ENCODE measurements at places on chromosomes 3 and 15.
A peak's percentile ranks its signal among the peaks of the same experiment; 100 is the strongest.

DNA sequence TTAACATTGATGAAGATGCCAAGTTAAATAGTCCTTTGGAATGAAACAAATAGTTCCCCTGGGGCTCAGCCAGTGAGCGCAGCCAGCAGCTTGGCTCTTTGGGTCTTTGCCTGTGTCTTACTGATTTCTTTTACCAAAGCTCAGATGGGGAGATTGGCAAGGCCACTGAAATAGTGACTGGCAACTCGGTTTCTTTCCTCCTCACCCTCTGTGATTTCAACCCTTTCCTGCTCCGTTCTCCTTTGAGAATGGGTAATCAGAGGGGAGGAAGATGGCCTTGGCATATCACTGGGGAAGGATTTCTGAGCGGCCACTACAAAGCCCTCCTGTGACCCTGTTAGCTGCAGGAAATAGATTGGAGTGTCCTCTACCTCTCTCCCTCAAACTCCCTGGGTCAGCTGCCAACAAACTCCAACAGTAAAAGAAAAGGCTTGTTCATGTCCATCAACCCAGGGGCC is 337.1 kb upstream of the LRRFIP2 start:
- DNase-seq = no peak

DNA sequence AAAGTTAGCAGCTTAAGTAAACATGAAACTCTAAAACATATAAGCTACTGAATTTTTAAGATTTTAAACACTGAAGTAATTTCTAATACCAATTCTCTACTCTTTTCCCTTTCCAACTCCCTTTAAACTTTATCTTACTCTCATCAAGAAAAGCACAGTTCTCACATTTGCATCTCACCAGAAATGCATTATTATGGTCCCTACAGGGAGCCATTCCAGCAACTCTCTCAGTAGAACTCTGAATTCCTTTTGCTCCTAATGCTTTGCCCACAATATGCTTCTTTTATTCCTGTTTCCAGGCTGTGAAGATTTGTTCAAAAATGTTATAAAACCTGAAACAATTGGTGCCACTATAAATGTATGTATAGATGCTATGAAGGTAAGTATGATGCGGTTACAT is 83.4 kb downstream of the TFDP2 start:
- DNase-seq = no peak

- no peak for DNase-seq
Measured at GRCh38 chr3:161199926-161200325, 21.2 kb upstream of the NMD3 start.

- no peak for DNase-seq
Measured at GRCh38 chr15:49163678-49164077, 6.4 kb upstream of the GALK2 start.

DNA sequence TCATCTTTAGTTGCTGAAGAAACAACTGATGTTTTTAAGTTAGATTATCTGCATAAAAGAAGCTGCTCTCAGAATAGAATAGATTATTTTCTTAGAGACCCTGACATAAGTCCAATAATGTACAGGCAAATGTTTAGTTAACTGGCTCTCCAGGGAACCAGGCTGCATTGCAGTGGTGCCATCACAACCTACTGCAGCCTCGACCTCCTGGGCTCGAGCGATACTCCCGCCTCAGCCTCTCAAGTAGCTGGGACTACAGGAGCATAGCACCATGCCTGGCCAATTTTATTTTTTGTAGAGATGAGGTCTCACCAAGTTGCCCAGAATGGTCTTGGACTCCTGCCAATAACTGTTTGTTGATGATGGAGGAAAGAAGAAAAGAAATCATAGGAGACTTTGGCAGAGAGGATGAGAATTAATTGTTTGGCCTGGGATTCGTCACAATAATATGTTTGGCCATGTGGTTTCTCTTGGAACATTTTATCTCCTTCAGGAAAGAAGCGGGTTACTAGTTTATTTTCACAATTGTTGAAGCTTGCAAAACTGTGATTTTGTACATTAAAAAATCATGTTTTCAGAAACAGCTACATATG is 429.2 kb downstream of the CADM2 start:
- DNase-seq = no peak

- no peak for DNase-seq
Measured at GRCh38 chr3:25155652-25156471, 272.2 kb upstream of the RARB start.

DNA sequence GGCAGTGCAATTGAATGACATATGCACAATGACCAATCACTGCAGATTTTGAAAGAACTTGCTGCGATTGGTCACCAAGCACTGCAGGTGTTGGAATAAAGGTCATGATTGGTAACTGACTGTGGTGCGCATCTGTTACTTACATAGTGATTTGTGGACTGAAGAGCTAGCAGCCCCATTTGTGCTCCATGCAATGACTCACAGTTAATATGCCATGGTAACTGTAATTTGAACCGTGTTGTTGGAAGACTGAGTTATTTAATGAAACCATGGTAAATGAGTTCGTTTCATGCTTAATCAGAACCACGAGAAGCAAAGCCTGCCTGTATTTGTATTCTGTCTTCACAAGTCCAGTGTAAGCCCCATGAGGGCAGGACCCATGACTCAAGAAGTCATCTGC is 220.5 kb downstream of the TJP1 start:
- DNase-seq = no peak

DNA sequence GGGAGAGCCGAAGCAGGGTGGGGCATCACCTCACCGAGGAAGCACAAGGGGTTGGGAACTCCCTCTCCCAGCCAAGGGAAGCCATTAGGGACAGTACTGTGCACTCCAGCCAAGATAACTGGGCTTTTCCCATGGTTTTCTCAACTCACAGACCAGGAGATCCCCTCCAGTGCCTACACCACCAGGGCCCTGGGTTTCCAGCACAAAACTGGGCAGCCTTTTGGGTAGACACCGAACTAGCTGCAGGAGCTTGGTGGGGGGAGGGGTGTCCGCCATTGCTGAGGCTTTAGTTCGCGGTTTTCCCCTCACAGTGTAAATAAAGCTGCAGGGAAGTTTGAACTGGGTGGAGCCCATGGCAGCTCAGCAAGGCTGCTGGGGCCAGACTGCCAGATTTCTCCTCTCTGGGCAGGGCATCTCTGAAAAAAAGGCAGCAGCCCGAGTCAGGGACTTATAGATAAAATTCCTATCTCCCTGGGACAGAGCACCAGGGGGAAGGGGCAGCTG is 129.6 kb upstream of the LMCD1 start:
- no peak for DNase-seq

DNA sequence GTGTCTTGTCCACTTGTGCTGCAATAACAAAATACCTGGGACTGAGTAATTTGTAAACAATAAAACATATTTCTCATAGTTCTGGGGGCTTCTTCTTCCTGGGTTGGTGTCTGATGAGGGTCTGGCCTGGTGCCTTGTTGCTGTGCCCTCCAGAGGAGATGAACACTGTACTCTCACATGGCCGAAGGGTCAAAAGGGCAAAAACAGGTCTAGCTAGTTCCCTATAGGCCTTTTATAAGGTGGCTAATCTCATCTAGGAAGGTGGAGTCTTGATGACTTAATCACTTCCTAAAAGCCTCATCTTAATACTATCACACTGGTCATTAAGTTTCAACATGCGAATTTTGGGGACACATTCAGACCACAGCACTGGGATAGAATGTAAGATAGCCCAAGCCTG is 228.4 kb downstream of the TLE3 start:
- DNase-seq = no peak

DNA sequence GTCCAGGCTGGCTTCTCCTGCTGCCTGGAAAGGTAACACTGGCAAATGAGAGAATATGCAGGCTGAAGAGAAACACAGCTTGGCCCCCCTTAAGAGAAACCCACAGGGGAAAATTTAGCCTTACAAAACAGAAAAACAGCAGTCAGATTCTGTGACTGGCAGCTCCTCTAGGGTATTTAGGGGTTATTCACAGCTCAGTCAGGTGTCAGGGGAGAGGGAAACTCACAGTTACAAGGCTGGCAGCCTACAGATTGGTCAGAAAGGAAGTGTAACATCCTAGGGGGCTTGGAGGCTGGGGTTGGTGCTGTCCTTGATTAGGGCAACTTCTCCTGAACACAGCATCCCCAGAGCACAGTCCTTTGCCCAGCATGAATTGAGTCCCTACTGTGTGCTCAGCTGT is 81.4 kb downstream of the SEMA5B start:
- no peak for DNase-seq

DNA sequence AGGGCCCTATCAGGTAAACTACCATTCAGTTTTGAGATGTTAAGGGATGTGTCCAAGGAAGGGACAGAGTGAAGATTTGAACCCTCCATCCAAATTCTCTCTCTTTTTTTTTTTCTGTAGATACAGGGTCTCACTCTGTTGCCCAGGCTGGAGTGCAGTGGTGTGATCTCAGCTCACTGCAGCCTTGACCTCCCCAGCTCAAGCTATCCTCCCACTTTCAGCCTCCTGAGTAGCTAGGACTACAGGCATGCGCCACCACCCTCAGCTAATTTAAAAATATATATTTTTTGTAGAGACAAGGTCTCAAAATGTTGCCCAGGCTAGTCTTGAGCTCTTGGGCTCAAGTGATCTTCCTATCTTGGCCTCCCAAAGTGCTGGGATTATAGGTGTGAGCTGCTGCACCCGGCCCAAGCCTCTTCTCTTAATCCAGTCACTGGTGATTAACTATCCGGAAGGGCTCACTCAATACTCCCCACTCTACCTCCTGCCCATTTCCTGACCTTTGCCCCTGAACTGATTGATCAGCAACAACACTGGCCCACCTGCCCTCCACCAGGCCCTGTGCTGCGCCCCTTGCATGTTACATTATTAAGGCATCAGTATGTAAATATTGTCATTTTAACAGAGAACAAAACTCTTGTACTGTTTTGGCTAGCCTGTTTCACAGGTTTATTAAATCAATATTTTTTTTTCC is 164.7 kb downstream of the CTNNB1 start:
- no peak for DNase-seq

GRCh38 chr3:153614563-153614962 is 452.5 kb downstream of the RAP2B start:
- DNase-seq = no peak

GRCh38 chr15:36066757-36067156 is 512.7 kb upstream of the CDIN1 start:
- DNase-seq = no peak

DNA sequence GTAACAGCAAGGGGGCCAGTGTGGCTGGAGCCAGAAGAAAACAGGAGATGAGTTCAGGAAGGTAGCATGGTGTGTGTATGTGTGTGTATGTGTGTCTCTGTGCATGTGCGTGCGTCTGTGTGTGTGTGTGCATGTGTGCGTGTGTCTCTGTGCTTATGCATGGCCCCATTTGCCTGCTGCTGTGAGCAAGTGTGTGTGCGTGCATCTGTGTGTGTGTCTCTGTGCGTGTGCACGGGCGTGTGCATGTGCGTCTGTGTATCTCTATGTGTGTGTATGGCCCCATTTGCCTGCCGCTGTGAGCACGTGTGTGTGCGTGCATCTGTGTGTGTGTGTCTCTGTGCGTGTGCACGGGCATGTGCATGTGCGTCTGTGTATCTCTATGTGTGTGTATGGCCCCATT is 7.1 kb upstream of the EEFSEC start:
- no peak for DNase-seq

- no peak for DNase-seq
Measured at GRCh38 chr3:70315021-70315420, 2.6 kb upstream of the MDFIC2 start.

GRCh38 chr15:70062321-70062956 is 35.3 kb downstream of the TLE3 start:
- DNase-seq = no peak

GRCh38 chr3:57783186-57784088 is 27.3 kb downstream of the SLMAP start:
- DNase-seq = no peak

- DNase-seq = no peak
Measured at GRCh38 chr3:127801731-127802313, 20.5 kb downstream of the MGLL start.

DNA sequence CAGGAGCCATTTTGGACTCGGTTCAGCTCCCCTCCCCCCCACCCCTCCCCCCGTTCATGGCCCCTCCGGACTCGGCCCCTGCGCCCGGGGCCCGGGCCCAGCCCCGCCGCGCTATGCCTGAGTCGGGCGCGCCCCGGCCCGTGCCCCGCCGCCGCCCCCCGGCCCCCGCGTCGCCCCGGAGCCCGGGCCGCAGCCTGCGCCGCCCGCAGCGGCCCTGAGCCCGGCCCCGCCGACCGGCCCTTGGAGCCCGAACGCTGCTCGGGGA is 155 bp downstream of the ACVR2B start:
- no peak for DNase-seq

- no peak for DNase-seq
Measured at GRCh38 chr3:152977366-152977765, 142.4 kb downstream of the P2RY1 start.

GRCh38 chr3:41933154-41933676 is 28.7 kb downstream of the ULK4 start:
- no peak for DNase-seq

- no peak for DNase-seq
Measured at GRCh38 chr15:95826412-95827195, 503.9 kb upstream of the NR2F2 start.

DNA sequence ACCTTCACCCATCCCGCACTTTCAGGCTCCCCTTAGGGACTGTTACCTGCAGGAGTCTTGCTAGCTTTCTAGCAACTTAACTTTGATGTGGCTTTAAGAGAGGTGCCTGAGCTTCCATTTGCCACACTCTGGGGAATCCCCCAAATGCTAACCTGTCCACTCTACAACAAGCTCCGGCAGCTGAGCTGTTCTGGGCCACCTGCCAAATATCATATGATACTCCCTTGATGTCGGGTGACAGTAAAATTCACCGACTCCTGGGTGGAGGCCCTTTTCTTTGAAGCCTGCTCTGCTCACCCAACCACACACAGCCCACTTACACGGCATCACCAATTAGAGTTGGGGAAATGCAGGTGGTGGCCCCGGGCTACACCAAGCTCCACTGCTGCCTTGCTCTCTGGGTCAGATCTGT is 38.0 kb upstream of the XCR1 start:
- peak; percentile 59 for DNase-seq

GRCh38 chr3:152790651-152791387 is 44.1 kb upstream of the P2RY1 start:
- no peak for DNase-seq

DNA sequence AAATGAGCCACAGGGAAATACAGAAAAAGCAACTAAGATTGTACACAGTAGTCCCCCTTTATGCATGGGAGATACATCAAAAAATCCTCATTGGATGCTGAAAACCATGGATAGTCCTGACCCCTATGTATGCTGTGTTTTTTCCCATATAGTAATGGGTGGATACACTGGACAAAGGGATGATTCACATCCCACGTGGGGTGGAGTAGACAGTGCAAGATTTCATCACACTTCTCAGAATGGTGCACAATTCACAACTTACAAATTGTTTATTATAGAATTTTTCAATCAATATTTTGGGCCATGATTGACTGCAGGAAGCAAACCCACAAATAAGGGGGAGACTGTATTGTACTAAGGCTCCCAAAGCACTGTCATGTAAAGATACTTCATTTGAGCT is 224.4 kb upstream of the STRIT1 start:
- no peak for DNase-seq

DNA sequence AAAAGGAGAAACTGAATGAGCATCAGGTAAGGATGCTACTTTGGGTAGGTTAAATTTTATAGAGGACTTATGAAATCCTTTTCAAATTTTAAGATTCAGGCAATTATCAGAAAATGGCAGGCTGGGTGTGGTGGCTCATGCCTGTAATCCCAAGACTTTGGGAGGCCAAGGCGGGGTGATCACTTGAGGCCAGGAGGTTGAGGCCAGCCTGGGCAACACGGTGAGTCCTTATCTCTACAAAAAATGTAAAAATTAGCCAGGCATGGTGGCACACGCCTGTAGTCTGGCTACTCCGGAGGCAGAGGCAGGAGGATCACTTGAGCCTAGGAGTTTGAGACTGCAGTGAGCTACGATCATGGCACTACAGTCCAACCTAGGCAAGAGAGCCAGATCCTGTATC is 23.1 kb downstream of the DCUN1D1 start:
- DNase-seq = no peak

GRCh38 chr15:101264011-101264410 is 12.2 kb upstream of the CHSY1 start:
- no peak for DNase-seq

All from activated CD4-positive, CD25-positive, alpha-beta regulatory T cell treated with anti-CD3 and anti-CD28 coated beads, Interleukin-2, amount 50 U/mL, for 72 hours (primary cell).